ENCODE measurements at places on chromosomes 2 and 18.

DNA sequence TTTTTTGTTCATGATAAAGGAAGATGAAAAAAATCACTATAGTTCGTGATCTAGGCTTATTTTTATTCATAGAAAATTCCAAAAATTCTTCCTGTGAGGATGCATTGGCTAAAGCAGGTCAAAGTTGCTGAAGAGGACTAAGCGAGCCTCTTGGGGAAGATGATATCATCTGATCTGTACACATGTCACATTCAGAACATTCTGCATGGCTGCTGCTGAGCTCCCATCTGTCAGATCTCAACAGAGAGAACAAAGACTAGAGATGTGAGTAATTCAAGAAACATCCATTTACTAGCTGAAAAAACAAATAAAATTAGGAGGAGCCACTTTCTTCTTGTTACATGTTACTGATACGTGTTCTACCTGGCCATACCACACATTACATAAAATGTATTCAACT is 518.6 kb upstream of the FSIP2 start:
- DNase-seq = no peak

- no peak for DNase-seq
Measured at GRCh38 chr18:76488190-76488589, 6.9 kb downstream of the ZNF516 start.

DNA sequence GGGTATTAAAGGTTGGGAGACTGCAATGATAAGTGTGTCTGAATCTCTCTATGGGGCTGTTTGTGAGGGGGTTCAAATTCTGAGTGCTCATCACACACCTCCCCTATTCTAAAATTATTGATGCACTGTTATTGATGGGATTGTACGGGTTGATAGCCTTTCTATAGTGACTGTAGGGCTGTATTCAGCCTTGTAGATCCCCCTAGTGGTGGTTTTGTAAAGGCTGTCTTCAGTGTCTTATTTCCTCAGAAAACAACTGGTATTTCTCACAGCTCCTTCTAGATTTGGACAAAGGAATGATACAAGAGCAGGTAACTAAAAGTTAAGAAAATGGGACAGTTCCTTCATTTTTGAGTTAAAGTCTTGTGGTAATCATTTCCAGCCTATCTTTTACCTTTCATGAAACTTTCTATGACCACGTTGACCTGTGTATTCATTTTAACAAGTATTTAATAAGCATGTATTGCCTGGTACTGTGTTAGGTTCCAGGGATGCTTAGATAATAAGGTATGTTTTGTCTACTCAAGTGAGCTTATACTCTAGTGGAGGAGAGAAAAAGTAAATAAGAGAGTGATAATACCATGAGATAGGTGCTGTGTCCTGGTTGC is 21.2 kb downstream of the SMAD4 start:
- DNase-seq = no peak

GRCh38 chr2:196555161-196555560 is 84.4 kb upstream of the CCDC150 start:
- DNase-seq = no peak

DNA sequence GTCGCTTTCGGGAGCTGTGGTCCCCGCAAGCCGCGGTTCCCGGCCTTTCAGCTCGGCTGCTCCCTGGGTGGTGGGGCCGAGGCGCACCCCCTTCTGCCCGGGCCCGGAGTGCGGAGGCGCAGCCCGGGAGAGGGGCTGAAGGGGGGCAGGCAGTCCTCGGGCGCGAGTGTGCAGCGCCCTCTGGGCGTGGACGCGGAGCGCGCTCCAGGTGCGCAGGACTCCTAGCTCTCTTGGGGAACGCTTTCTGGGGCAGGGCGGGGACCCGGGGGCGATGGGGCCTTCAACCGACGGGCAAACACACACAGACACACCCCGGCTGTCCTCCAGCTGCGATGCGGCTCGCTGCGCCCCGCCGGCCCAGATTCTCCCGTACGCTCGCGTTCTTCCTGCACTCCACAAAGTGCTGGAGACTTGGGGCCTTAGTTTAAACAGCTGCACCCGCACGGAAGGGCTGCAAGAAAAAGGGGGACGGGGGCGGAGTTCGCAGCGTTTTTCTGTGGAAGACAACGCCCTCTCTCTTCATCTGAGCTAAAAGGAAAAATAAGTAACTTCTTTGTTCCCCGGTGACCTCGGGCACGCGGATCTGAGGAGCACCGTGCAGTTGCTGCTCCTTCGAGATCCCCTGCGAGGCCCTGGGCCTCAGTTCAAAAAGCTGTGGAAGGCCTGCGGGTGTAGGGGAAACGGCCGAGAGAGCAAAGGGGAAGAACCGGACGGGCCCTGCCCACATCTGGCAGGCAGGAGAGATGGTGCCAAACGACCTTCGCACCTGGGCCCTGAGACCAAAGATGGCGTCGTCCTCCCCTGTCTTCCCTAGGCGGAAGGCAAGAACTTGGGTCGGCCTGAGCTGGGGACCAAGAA is 593 bp upstream of the SDC1 start:
- DNase-seq = no peak

GRCh38 chr2:231568785-231569435 is 23.8 kb upstream of the TEX44 start:
- no peak for DNase-seq

- DNase-seq = no peak
Measured at GRCh38 chr18:67453901-67454300, 62.6 kb downstream of the DSEL start.

DNA sequence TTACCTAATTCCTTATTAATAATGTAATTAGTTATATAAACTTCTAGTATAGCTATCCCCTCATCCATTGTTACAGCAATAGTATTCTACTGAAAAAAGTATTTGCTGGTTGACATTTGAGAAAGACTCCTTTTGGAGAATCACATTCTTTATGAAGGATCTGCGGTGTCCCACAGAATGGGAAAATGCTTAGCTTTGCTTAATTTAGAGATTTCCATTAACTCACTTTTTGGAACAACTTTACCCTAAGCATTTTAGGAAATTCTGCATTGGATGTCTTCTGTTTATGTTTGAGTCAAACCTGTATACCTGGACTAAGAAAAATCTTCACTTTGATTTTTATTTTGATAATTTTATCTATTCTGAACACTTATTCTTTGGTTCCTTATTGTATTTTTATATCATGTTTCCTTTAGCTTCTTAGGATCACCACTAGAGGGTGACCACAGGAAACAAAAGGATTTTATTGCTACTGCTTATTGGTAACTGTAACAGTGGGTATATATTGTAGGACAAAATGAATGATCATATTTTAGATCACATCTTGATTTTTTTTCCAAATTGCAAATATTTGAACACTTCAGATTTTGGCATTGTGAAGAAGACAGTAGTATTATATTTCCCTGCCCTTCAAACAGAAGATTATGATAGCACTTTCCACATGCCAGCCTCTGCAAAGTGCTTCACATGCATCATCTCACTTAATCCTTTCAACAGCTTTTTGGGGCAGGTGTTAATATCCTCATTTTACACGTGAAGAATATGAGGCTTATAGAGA is 79.6 kb downstream of the MIB1 start:
- DNase-seq = no peak

DNA sequence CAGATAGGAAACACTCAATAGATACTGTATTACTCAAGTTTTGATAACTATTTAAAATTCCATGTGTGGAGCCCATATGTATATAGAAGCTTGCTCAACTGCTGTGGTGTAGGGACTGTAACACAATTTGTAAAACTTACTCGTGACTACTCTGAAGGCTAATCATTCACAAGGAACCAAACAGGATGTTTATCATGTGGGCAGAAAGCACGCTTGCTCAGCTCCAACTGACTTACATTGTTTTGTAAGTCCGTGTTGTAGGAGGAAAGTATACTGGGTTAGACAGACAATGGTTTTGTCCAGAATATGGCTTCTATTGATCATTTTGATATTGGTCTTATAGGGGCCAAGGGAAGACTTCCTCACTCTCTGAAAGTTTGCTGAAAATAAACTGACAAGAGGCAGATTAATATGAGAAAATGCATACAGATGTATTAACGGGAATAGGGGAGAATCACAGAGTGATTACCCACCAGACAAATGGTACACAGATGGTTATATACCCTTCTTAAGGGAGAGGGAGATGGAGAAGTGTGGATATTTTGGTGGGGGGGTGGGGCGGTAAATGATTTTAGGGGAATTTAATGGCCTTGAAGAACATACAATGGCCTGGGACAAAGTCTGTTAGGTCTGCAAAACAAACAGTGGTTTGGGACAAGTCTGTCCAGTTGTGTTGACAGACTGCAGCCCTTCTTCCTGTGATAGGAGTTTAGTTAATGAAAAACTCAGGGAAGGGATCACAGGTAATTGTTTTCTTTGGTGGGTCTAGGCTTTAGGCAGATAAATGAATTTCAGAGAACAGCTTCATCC is 259.3 kb upstream of the SP5 start:
- DNase-seq = no peak

- DNase-seq = no peak
Measured at GRCh38 chr2:183519371-183520056, 395.3 kb downstream of the NUP35 start.

- no peak for DNase-seq
Measured at GRCh38 chr2:102597788-102598187, 21.6 kb upstream of the SLC9A2 start.

GRCh38 chr2:192379736-192380135 is 185.0 kb upstream of the TMEFF2 start:
- no peak for DNase-seq

DNA sequence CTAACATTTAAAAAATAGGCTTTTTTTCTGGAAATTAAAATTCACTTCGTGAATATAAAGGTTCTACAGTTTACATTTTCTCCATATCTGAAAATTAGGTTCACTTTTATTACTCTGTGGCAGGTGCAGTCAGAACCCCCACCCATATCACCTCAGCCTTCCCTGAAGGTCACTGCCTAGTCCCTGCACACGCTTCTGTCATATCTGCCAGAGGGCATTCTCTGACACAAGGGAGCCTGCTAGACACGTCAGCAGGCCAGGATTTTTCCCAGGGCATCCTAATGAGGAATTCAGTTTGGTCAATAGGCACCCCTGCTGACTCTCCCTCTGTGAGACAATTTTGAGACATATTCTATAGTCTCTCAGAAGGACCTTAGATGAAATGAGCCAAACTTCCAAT is 475.7 kb upstream of the PKDCC start:
- no peak for DNase-seq
